ENCODE measurements at places on chromosomes 7 and 10.
A peak's percentile ranks its signal among the peaks of the same experiment; 100 is the strongest.

DNA sequence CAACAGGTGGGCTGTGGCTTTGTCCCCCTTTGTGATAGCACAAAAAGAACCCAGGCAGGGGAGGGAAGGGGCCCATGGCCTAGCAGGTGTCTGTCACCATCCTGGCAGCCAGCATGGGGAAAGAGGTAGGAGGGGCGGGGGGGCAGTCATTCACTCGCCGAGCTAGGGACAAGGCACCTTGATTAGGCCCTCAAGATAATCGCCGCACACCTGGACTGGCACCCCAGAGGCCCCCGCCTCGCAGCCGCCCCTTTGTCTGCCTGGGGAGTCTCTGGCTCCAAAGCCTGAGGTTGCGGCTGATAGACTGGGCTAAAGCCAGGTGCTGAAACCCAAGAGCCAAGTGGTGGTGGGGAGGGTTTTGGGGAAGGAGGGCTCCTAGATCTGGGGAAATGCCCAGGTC, 151.2 kb upstream of the PCBD1 start:
- no peak overlapping the region for H3K4me3 ChIP-seq
- no peak overlapping the region for H3K27ac ChIP-seq
- H3K4me1 ChIP-seq: no peaks in the 10 kb centered on the region
- H3K27me3 ChIP-seq: peaks cover 27% of the 10 kb centered on the region
- DNase-seq: no peak

GRCh38 chr7:157409149-157409752, 72.4 kb downstream of the DNAJB6 start:
- H3K4me1 ChIP-seq: peaks cover 11% of the 10 kb centered on the region
- no peaks in the 10 kb centered on the region for H3K27me3 ChIP-seq
- no peak for DNase-seq
- H3K4me3 ChIP-seq: no peak overlapping the region
- peaks cover 20% of the 10 kb centered on the region for H3K36me3 ChIP-seq

DNA sequence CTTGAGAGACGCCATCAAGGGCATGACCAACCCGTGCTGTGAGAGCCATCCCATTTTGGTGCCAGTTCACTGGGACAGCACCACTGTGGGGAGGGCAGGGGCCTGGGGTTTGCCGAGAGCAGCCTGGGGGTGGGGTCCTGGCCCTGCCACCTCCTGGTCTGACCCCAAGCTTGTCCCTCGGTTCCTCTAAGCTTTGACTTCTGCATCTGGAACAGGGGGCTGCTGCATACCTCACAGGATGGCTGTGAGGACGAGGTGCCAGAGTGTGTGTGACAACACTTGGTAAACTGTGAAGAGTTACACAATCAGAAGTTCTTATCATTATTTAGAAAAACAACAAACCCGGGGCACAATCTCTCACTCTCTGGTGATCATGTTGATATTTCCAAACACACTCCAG, 89.9 kb downstream of the CRTAC1 start:
- no peak overlapping the region for H3K4me3 ChIP-seq
- no peaks in the 10 kb centered on the region for H3K36me3 ChIP-seq
- H3K27me3 ChIP-seq: no peaks in the 10 kb centered on the region
- no peak for DNase-seq
- no peaks in the 10 kb centered on the region for H3K4me1 ChIP-seq

DNA sequence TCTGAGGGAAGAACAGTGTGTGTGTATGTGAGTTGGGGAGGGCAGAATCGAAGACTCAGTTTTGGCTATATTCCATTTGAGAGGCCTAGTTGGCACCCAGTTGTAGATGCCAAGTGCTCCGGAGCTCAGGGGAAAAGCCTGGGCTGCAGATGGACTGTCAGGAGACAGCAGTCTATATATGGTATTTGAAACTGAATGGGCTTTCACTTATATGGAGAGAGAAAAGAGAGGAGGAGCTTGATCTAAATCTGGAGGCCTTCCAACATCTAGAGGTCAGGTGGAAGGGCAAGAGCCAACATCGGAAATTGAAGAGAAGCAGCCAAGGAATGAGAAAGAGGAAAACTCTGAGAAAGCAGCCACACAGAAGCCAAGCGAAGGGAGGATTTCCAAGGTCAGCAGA, 350.8 kb upstream of the BMPER start:
- H3K27me3 ChIP-seq: no peaks in the 10 kb centered on the region
- no peak overlapping the region for H3K27ac ChIP-seq
- no peaks in the 10 kb centered on the region for H3K4me1 ChIP-seq
- H3K36me3 ChIP-seq: no peaks in the 10 kb centered on the region

DNA sequence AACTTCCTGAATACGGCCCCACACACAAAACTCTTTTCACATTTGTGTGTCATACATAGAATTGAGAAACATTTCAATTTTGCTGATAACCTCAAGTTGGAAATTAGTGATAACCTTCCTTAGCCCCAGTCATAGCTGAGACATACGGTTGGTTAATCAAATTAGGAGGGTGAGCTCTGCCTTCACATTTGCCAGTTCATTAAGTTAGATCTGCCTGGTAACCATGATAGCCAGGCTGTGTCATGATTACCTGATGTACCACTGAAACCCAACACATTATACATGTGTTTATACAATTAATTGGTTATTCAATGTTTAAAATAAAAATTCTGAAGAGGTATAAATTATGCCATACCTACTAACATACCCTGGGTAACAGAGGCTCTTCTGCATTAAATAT, 60.8 kb upstream of the RAB11FIP2 start:
- H3K4me1 ChIP-seq: peaks cover 23% of the 10 kb centered on the region
- no peak overlapping the region for H3K27ac ChIP-seq
- no peak overlapping the region for H3K4me3 ChIP-seq
- H3K36me3 ChIP-seq: no peaks in the 10 kb centered on the region
- peaks cover 2% of the 10 kb centered on the region for H3K27me3 ChIP-seq
- no peak for DNase-seq

DNA sequence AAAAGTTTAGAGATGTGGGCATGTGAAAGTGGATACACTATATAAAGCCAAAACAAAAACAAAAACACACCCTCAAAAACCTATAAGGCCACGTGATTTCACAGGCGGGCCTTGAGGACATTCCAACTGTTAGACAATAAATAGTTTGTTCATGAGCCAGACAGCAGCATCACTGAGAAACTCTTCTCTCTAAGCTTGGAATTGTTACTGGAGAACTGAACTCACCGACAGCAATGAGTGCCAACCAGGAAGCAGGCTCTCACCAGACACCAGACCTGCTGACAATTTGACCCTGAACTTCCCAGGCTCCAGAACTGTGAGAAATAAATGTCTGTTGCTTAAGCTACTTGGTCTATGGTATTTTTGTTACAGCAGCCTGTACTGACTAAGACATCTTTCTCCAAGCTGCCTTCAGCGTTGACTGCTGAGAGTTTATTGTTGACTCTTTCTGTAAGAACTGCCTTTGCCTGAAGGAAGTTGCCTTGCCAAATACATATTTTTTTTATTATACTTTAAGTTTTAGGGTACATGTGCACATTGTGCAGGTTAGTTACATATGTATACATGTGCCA, 107.5 kb downstream of the EPDR1 start:
- no peak overlapping the region for H3K27ac ChIP-seq
- no peak for DNase-seq
- H3K4me3 ChIP-seq: no peak overlapping the region
- no peaks in the 10 kb centered on the region for H3K4me1 ChIP-seq
- H3K36me3 ChIP-seq: no peaks in the 10 kb centered on the region

DNA sequence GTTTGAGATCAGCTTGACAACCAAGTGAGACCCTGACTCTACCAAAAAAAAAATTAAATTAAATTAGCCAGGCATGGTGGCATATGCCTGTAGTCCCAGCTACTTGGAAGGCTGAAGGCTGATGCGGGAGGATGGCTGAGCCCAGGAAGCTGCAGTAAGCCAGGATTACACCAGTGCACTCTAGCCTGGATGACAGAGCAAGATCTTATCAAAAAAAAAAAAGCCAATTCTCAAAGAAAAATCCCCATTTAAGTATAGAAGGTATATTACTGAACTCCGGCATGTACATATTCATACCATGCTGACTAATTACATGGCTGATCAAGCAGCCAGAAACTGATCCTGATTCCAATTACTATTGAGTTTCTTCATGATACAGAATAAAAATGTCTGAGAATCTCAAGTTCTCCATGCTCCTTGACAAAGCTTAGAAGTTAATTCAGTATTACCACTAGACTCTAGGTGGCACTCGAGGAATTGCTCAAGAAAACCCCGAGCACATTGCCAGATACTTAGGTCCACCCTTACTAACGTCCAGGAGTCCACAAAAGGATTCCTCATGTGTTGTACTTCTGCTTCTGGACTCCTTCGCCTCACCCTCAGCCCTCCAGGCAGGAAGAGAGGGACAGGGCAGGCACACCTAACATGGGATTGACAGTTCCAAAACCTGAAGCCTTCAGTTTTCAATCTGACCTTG, 148.9 kb downstream of the PARD3 start:
- peak overlapping the region; percentile 60 for H3K4me3 ChIP-seq
- H3K4me1 ChIP-seq: peaks cover 47% of the 10 kb centered on the region
- H3K27me3 ChIP-seq: no peaks in the 10 kb centered on the region
- H3K27ac ChIP-seq: peak overlapping the region; percentile 98
- peaks cover 2% of the 10 kb centered on the region for H3K36me3 ChIP-seq
- peak; percentile 83 for DNase-seq

GRCh38 chr7:137091396-137091795, 222.9 kb downstream of the CHRM2 start:
- H3K36me3 ChIP-seq: no peaks in the 10 kb centered on the region
- H3K27ac ChIP-seq: no peak overlapping the region
- no peaks in the 10 kb centered on the region for H3K4me1 ChIP-seq
- no peak overlapping the region for H3K4me3 ChIP-seq
- no peaks in the 10 kb centered on the region for H3K27me3 ChIP-seq
- no peak for DNase-seq

DNA sequence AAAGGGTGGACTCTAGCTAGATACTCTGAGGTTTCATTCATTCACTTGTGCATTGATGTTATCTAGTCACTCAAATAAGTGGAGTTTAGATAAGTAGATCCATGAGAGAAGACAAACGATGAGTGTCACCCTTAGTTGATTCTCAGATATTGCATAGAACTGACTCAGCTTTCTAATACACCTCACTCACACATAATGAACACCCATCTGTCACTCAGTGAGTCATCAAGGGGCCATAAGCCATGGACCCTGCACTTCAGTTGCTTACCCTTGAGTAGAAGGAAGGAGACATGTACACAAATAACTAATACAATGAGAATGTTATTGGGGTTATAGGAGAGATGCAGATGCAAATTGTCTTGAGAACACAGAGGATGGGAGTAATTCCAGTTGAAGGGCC, 163.8 kb downstream of the SORCS3 start:
- no peak overlapping the region for H3K27ac ChIP-seq
- no peaks in the 10 kb centered on the region for H3K36me3 ChIP-seq
- H3K27me3 ChIP-seq: no peaks in the 10 kb centered on the region

DNA sequence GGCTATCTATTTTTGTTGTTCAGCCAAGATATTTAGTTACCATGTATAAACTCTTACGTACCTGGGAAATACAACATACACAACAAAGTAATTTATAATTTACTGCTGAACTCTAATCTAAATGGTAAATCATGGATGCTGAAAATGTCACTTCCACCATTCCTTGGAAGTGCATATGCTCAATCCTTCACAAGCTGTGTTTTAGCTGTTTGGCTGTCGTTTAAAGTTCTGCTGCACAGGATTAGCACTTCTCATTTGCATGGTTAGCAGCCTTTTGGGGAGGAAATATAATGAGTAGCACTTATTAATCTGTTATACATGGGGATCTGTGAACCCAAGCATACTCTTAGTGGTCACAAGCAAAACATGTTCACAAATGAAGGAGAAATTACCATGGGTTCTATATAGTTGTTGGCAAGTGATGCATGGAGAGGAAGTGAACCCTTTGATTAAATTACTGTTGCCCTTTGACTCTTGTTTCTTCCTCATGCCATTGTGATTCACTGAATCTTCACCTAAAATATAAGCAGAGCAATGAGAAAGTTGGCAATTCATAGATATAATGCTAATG, 18.5 kb downstream of the PIK3CG start:
- no peaks in the 10 kb centered on the region for H3K36me3 ChIP-seq
- no peaks in the 10 kb centered on the region for H3K4me1 ChIP-seq
- DNase-seq: no peak
- no peak overlapping the region for H3K4me3 ChIP-seq

- H3K36me3 ChIP-seq: peaks cover 9% of the 10 kb centered on the region
- H3K27me3 ChIP-seq: no peaks in the 10 kb centered on the region
- DNase-seq: no peak
- H3K27ac ChIP-seq: no peak overlapping the region
- peaks cover 36% of the 10 kb centered on the region for H3K4me1 ChIP-seq
These were observed 97.4 kb downstream of the ZRANB1 start for GRCh38 chr10:125039354-125039769.

GRCh38 chr10:88238615-88238914, 344.6 kb downstream of the RNLS start:
- H3K36me3 ChIP-seq: no peaks in the 10 kb centered on the region
- no peaks in the 10 kb centered on the region for H3K27me3 ChIP-seq
- H3K27ac ChIP-seq: no peak overlapping the region

DNA sequence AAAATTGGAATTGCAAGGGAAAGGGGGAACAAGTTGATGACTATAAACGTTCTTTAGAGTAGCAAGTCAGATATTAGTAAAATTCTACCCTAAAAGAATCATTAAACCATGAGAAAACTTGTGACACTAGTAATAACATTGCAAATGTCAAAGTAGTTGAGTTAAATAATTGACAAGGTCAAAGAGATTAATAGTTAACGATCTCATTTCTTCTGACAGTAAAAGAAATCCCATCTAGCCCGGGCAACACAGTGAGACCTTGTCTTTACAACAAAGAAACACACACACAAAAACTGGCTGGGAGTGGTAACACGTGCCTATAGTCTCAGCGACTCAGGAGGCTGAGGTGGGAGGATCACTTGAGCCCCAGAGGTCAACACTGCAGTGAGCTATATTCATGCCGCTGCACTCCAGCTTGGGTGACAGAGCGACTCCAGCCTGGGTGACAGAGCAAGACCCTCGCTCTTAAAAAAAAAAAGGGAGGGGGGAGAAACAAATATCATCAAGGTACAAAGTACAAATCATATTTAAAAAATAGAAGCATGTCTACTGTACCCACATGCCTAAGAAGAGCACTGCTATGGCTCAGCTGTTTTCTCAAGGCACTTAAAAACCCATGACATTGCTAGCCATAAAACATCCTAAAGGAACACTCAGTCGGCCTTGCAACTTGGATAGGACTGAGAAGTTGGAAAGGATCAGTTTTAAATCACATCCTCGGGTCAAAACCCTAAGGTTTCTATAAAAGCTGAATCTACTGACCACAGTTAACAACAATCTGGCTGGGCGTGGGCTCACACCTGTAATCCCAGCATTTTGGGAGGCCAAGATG, 401.1 kb downstream of the PARD3 start:
- H3K4me3 ChIP-seq: no peak overlapping the region
- DNase-seq: no peak
- H3K36me3 ChIP-seq: no peaks in the 10 kb centered on the region
- no peak overlapping the region for H3K27ac ChIP-seq

DNA sequence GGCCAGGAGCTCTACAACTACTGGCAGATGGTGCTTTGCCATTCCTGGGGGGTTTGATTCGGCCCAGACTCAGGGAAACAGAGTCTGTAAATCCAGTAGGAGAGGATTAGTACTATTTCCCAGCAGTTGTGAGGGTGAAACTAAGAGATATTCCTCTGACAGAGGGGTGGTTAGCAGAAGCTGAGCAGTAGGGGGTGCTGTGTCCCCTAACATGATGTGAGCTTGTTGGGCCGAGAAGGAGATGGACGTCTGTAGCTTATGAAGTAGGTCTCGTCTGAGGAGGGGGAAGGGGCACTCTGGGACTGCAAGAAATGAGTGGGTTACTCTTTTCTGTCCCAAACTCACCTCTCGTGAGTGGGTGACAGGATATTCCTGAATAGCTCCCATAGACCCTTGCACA, 179.2 kb upstream of the MBL2 start:
- H3K27me3 ChIP-seq: no peaks in the 10 kb centered on the region
- H3K4me1 ChIP-seq: no peaks in the 10 kb centered on the region
- H3K4me3 ChIP-seq: no peak overlapping the region
- no peak for DNase-seq
- no peak overlapping the region for H3K27ac ChIP-seq

Measured in keratinocyte (primary cell).